Forelimb muscle (tissue), 1 donor: ENCODE measurements at places on chromosomes 1 and 21. TPM values are rescaled to one million over a fixed set of nuclear protein-coding genes. Genes with fewer than 3 reads are reported as not detected.

- no peak for DNase-seq
These were observed 8.8 kb downstream of the PRXL2B start for GRCh38 chr1:2595261-2595811.

Gene DMRTA2
- 0.05 TPM for polyA plus RNA-seq

Gene BGLAP
- 3.1 TPM for polyA plus RNA-seq

- no peak for DNase-seq
These were observed 1.6 kb upstream of the LEFTY1 start for GRCh38 chr1:225890346-225891228.

- no peak for DNase-seq
These were observed 9.2 kb upstream of the TTC22 start for GRCh38 chr1:54810153-54810942.

GRCh38 chr1:225159793-225160192 lies 230.3 kb downstream of the DNAH14 start:
- no peak for DNase-seq

Gene DCLRE1B
- 5.6 TPM for polyA plus RNA-seq

DNA sequence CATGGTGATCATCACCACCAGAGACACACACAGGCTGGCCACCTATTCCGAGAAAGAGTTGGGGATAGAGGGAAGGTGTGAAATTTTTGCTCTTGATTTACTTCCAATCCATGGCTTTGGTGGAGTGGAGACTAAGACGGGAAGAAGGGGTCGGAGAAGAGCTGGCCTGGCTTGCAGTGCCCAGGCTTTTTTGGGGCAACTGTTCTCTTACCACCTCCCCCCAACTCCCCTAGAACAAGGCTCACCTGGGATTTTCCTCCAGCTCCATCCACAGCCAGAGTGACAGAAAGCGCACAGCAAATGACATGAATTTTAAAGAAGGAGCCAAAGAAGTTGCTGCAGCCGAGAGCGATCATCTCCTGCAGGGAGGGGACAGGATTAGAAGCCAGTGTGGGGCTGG lies 16.0 kb downstream of the SLC26A9 start:
- DNase-seq: no peak
